ENCODE measurements at places on chromosomes 5 and 9.
A peak's percentile ranks its signal among the peaks of the same experiment; 100 is the strongest.

- DNase-seq, result peak; percentile 8
Measured at GRCh38 chr5:125227333-125228095, 481.1 kb upstream of the ZNF608 start.

DNA sequence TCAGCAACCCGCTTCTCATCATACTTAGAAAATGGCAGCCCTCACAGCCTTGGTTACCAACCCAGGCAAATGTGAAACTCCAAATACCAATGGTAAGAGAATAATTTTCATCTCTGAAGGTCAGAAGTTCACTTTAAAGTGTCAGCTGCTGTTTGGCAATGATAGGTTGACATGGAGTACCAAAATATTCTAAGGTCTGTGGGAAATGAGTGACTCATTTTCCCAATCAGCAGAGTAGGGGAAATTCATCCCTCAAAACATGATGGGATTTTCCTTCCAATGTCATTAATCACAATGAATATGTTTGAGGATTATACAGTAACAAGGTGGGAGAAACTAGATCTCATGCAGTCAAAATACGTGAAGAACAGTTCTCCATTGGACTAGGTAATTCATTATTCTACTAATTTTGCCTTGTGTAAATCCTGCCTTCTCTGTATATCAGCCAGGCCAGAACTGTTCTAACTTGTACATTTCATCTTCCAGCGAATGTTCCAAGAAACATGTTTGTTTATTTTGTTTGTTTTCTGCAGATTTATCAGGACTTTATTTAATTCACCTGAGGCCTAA lies 53.1 kb upstream of the ERBIN start:
- DNase-seq, result no peak

GRCh38 chr9:16623989-16624743 lies 246.3 kb downstream of the BNC2 start:
- no peak for DNase-seq

GRCh38 chr5:150208187-150209098 lies 18.6 kb downstream of the SLC6A7 start:
- DNase-seq, result no peak

DNA sequence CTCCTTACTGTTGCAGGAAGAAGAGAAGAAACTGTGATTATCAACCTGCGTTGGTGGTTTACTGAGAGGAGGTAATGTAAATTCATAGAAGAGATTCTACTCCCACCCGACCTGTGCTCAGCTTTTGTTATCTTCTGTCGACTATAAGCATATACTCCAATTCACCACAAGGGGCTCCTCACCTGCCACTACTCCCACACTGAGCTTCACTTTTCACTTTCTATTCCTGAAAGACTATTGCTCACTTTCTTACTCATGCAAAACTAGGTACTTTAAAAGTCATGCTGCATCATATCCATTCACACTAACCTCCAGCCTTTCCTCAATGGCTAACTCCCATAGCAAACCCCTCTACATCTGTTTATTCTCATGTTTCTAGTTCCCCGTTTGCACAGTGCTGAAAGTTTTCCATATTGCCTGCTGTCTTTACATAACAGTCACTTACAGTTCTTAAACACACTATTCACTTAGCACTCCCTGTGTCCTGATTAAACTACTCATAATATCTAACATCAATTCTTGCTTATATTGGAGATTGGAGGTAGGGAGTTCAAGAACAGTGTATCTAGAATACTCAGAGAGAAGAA lies 1062.6 kb downstream of the NR2F1-AS1 start:
- peak; percentile 66 for DNase-seq

GRCh38 chr9:7228726-7229125 lies 471.0 kb downstream of the KDM4C start:
- peak; percentile 45 for DNase-seq

- peak; percentile 40 for DNase-seq
Measured at GRCh38 chr9:133932633-133933032, 59.5 kb downstream of the VAV2 start.

DNA sequence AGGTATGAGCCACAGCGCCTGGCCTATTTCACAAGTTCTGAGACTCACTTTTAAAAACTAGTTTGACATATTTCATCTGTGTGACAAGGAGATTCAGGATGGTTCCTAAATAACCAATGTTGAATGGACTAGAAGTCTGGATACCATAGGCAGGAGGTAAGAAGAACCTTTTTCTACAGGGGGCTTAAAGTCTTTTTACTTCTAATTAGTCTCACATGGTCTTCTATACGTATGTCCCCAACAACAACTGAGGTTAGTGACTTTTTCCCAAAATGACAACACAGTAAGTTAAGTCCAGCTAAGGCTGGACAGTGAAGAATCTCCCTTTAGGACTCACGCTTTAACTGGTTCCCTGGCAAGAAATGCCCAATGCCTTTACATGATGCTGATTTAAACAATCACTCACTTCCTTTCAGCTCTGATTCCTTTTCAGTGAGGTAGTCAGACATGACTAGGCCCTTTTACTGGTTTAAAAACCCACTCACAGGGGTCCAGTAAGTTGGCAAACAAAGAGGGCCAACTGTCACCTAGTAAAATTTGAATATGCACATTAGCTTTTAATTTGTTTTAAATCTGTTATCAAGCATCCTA lies 12.1 kb upstream of the HAUS6 start:
- DNase-seq, result no peak

- DNase-seq, result no peak
Measured at GRCh38 chr9:126788046-126788445, 16.8 kb upstream of the ZBTB43 start.

DNA sequence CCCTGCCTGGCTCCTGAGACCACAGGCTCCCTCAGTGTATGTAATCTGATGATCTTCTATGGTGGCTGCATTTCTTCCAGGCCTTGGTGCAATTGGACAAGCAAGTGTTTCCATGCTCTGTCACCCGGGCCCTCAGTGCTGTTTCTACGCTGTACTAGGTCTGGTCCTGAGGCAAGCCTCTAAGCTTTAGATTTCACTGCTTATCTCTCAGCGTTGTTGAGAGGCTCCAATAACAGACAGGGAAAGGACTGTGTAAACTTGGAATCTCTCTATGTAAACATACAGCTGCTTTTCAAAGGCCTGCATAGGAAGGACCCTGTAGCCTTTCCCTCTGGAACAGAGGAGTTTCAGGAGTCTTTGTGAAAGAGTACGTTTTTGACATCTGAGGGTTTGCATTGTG lies 38.6 kb upstream of the NFIB start:
- peak; percentile 88 for DNase-seq

GRCh38 chr9:130672933-130673615 lies 8.7 kb downstream of the PRDM12 start:
- no peak for DNase-seq

DNA sequence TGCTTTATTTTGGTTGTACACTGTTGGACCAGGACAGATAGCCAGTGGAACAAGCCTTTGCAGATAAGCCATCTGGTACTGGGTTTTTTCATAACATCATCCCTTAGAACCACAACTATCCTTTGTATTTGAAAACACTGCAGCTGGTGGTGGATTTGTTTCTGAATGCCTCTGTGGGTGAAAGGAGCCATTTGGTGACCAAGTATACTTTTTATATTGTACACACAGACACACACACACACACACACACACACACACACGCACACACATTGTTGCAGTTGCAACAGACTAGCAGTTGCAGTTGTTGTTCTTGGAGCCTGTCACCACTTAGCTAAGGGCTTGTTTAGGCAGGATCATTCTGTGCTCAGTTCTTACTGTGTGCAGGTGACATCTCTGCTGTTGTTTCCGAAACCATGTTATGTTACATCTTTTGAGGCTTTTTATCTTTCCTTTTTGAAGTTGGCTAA lies 22.9 kb upstream of the CAVIN4 start:
- no peak for DNase-seq

DNA sequence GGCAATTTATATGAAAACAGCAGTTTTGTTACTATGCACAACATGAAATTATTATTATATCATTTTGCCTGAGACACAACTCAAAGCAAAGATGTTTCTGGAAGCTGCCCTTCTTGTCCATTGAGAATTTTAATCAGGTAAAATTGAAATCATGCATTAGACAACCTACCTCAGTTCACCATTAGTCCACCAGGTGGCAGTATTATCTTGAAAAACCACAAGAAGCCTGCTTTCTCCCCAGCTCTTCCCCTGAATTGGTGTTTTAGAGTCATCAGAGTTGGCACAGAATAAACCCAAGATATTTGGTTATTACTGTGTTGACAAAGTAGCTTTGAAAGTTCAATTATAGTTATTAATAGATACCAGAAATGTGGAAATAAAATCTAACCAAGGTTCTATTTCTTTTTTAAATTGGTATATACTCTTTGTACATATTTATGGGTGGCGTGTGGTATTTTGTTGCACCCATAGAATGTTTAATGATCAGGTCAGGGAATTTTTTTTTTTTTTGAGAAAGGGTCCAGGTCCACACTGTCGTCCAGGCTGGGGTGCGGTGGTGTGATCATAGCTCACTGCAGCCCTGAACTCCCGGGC lies 25.7 kb downstream of the UTP15 start:
- DNase-seq, result peak; percentile 78
